ENCODE measurements at places on chromosomes 2 and 18.

GRCh38 chr2:142871396-142871795, 6.1 kb upstream of the KYNU start:
- no peak for DNase-seq

GRCh38 chr18:26540043-26540628, 8.2 kb downstream of the KCTD1 start:
- no peak for DNase-seq

GRCh38 chr2:54915101-54915500, 135.2 kb downstream of the RTN4 start:
- DNase-seq = no peak

GRCh38 chr2:60446413-60447267, 106.8 kb downstream of the BCL11A start:
- DNase-seq = no peak

DNA sequence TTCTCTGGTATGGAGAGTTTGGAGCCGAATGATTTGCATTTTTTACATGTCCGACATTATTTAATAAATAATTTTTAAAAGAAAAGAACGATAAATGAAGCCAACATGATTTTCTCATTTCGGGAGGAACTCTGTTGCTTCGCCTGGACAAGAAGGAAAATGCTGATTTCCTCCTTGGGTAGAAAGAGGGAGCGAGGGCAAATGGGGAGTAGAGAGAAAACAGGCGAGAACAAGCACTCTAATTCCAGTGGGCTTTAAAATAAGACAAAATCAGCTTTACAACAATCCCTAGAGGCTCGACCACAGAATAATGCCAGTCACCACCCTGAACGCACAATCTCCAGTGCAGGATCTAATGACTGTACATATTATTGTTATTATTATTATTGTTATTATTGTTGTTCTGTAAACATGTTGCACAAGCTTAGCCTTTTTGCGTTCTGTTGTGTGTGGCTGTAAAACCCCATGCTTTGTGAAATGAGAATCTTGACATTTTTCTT, 3.7 kb downstream of the DLX1 start:
- DNase-seq = no peak

DNA sequence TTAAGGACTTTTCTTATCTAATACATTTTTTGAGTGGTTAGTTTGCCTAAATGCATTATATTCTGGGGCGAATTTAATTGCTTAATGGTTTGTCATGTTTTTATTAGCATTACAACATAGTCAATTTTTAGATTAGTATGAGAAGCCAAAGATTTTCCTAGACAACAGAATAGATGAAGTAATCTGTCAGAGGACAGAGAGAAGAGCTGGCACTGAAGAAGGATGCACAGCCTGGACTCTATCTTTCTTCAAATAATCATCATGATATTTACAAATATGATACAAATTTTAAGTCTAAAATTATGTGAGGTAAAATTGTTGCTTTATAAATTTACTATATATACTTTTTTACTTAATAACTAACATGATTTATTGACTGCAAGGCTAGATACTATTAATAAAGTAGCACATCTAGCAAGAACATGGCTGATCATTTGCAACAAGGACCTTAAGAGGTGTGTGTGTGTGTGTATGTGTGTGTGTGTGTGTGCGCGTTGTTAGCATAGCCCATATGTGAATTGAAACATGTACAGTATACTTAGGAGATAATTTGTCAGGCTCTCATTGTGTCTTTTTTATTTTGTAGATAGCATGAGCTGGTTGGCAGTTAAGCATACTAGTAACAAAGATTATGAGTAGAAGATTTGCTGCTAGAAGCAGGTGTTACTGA, 752.2 kb downstream of the DCDC2C start:
- DNase-seq = no peak
